ENCODE measurements at places on chromosomes 6 and 20.

DNA sequence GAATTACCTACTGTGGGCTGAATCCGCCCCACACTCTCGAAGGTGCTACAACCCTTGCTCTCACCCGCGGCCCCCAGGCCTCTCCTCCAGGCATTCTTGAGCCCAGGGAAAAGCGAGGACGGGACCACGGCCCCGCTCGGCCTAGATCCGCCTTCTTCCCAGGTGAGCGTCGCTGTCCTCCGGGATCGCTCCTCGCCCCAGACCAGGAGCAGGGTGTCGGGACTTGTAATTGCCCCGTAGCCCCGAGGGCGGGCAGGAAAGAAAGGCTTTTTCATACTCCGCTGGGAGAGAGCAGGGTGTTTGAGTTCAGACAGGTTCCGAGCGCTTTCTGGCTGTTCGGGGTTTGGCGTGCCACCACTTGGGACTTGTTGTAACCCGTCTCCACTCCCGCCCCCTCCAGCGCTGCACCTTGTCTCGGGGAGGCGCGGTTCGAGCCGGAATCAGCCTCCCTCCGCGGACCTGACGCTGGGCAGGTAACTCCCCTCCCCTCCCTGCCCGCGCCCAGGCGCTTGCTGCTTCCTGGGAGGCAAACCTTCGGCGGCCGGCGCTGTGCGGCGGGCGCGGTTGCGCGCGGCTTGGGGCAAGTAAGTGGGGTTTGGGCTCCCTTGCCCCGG, at the start of gene FAM83B:
FAM83B (plus strand) TSS at position 529 of the 614 bp plus-strand sequence. CDS start 23,476 bp downstream, outside the sequence.
- peak; percentile 7 for DNase-seq

DNA sequence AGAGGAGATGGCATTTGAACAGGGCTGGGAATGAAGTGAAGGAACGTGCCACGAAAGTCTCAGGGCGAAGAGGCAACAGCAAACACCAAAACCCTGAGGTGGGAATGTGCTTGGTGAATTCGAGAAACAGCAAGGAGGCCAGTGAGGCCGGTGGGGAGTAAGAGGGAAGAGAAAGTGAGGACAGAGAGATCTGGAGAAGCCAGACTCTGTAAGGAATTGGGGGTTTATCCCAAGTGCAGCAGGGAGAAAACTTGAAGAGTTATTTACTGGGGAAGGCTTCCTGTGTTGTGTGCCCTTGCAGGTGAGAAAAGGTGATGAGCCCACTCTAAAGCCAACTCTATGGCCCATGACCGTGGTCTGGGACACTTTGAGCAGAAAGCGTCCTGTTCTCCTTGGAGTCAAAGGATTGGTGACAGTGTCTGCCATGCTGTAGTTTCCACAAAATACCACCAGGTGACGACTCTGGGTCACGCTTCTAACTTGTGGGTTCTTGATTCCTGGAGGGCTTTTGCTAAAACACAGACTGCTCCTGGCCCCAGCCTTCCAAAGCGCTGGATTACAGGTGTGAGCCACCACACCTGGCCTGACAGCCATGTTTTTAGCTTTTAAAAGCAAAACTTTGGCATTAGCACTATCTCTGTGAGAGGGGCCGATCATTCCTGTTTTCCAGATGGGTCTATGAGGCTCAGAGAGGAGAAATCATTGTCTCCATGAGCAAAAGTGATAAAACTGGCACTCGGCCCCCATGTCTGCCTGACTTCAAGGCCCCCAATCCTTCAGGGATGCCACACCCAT, 18.0 kb upstream of the CSNK2A1 start:
- peak; percentile 85 for DNase-seq

DNA sequence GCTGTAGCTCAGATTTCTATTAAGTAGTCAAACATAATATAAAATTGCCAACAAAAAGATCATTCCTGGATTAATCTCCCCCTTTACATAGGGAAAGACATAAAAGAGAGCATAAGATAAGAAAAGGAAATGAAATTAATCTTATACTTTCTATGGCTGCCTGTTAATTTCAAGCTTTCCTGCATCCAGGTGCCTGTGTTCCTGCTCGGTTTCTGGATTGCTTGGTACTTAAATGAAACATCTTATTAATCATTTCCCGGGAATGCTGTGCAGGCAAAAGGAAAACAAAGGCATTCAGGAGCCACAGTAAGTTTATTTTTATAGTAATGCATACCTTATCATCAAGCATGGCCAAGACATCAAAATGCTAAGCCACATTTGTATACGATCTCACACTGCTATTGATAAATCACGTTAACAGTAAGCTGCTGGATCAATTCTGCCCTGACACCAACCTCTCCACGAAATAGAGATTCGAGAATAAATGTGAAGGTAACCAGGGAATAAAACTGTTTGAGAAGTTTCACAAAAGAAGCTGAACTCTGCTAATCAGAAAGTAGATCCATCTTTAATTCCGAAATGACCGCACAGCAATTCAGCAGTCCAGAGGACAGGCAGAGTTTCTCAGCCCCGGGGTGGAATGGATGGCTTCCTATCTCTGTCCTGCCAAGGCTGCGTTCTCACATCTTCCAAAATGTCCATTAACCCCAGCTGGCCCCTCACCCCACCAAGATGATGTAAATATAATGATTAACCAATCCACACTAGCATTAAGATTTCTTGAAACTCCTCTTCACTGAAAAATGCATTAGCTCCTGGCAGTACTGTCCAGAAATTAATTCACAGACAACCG, 32.6 kb upstream of the APCDD1L start:
- no peak for DNase-seq

DNA sequence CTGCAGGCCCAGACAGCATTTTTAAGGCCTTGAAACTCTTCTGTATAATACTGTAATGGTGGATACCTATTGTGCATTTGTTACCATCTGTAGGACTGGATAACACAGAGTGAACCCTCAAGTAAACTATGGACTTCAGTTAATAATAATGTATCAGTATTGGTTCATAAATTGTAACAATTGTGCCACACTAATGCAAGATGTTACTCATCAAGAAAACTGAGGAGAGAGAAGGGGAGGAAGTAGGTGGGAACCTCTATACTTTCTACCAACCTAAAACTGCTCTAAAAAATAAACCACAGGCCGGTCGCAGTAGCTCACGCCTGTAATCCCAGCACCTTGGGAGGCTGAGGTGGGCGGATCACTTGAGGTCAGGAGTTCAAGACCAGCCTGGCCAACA, 10.8 kb downstream of the MAPK13 start:
- no peak for DNase-seq

DNA sequence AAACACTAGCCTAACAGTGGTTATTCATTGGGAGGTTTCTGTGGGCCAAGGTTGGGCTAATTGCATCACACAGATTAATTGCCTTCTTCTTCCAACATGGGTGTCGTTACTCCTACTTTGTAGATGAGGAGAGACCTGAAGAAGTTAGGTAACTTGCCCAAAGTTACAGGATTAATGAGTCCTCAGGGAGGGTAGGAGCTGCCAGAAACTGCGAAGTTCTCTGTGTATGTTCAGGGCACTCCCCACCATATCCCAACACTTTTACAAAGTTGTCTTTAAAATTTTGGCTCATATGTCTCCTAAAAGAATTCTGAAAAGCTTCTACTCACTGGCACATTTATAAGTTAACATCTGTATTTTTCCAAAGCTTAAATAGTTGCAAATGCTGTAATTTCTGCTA, 323.5 kb upstream of the HSF2 start:
- DNase-seq = peak; percentile 88

- no peak for DNase-seq
These were observed 55.9 kb upstream of the LYRM2 start for GRCh38 chr6:89694428-89694827.
